DMS79 treated with DMSO at 0.1 percent for 48 hours (cell line): ENCODE measurements at places on chromosomes 6 and 20.

DNA sequence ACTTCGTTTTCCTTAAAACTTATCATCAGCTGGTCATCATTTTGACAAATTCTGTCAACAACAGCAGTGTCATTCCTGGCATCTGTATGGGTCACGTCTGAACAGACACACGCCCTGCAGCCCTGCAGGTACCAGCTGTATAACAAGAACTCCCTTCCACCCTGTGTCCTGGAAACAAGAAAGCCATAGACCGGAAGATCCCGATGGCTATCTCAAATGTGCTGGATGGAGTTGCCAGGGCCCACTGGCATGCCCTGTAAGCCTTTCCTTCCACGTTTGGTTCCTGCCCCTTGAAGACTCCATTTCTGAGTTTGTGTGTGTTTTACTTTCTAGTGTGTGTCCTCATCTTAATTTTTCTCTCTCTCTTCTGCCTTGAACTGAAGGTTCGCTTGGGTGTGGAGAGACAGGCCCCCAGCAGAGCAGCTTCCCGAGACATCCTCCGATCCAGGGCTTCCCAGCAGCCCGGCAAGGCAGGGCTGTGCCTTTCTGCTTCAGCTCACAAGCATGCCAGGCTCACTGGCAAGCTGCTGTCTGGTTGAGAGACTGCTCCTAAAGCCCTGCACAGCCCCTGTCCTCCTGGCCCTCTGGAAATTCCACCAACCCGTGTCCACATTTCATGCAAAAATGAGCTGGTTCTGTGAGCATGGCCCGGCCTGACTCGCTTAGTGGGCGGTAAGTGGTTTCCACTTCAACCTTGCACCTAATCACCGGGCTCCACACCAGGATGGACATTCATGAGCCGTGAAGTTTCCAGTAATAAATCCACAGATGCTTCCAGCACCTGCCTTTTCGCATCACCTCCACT, 8.7 kb downstream of the GFRA4 start:
- DNase-seq, result peak; percentile 96

DNA sequence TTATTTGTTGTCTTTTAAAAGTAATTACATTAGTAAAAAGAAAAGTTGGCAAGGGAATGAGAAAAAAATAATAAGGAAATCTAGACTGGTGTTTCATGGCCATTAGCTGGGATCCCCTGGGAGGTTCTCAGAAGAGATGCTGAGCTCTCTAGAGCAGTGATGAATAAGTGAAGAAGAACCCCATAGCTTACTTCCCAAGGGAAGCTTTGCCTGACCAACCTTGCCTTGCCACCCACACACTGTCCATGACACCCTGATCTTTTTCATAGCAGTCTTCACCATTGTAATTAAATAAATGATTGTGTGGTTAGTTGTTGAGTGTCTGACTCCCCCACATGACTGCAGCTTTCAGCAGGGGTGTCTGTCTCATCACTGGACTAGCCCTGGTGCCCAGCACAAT, 5.9 kb downstream of the C6orf163 start:
- DNase-seq, result no peak

DNA sequence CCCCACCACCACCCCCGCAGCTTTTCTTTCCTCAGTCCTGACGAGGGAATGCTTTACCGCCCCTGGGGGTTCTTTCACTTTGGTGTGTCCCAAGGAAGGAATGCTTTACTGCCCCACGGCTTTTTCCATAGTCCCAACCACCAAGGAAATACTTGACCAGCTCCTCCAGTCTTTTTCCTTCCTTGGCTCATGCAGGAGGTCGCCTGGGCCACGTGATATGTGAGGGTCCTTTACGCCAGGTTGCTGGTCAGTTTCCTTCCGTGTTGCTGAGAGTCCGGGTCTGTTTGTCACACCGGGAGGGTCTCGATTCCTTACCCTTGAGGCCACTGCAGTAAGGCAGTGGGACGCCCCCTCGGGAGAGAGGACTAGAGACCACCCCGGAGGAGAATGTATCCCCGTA, 58.9 kb upstream of the CDH4 start:
- no peak for DNase-seq

DNA sequence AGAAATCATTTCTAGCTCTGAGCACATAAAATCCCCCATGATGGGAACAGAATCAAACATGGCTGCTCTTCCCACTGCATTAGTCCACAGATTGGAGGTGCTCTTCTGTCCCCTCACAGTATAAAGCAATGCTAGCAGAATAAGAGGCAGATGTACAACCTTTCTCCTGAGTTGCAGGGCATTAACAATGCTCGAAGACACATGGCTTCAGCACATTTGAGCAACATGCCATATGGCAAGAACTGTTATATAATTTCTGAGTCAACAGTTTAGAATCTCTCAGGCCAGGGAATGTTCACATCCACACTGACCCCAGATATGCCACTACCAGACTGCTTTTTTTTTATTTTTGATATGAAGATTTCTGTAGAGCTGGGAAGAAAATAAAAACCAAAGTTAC, 119.6 kb downstream of the KIF13A start:
- DNase-seq, result no peak

GRCh38 chr6:1468126-1468525, 78.8 kb downstream of the FOXF2 start:
- DNase-seq, result no peak

DNA sequence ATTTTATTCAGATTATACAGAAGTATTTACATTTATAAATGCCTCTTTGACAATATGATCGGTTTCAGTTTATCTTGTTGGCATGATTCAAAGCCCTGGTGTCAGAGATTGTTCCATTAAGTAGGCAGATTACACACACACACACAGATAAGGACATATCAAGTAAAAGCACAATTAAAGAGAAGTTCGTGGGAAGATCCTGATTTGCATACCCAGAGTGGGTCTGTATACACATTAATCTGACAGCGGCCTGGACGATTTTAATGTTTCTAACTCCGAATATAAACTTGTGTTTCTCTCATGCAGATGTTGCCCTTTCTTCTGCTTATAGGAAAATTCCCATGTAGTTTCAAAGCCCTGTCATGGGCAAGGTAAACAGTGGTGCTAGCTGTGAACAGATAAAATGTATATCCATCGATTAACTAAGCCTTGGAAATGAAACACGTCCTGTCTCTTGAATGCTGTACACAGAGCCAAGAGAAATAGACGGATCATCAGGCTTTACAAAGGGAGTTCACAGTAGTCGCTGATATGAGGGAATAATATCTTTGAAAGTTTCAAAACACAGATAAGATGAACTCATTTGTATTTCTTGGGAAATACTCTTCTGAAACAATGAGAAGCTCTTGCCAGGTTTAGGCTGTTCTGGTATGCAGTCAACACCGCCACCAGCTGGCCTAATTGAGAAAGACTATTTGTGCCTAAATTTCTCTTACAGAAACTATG, 108.2 kb upstream of the GMDS start:
- DNase-seq, result peak; percentile 27

DNA sequence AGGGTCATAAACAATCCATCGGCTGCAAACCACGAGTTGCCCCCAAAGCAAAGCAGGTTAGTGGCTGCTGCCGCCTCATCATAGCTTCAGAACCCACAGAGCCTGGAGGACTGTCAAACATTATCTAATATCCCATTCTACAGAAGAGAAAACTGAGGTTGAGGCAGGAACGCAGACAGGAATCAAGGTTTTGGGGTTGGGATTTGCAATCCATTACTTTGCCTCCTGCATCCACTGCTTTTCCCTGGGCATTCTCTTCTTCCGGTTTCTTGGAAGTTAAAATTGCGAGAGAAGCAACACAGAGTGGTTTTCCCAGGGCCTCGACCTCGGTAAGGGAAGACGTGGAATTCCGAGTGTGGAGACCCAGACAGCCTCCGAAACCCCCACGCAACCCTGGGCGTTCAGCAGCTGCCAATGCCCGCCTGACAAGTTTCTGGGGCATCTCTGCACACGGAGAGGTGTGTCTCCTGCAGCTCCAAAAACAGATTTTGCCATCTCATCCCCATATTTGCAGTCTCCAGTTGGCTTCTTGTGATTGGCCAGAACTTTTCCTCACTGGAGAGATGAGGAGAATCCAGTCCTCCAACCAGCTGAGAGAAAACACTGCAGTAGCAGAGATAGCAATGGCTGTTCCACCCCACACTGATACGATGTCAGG, 45.5 kb upstream of the SNAP25 start:
- DNase-seq, result no peak

- no peak for DNase-seq
Measured at GRCh38 chr20:14897608-14898007, 560.2 kb upstream of the FLRT3 start.

GRCh38 chr6:140604786-140605185, 1230.3 kb upstream of the CITED2 start:
- no peak for DNase-seq

- DNase-seq, result no peak
Measured at GRCh38 chr6:169169941-169170582, 83.6 kb downstream of the THBS2 start.

- no peak for DNase-seq
Measured at GRCh38 chr6:94005835-94006234, 586.5 kb upstream of the EPHA7 start.

DNA sequence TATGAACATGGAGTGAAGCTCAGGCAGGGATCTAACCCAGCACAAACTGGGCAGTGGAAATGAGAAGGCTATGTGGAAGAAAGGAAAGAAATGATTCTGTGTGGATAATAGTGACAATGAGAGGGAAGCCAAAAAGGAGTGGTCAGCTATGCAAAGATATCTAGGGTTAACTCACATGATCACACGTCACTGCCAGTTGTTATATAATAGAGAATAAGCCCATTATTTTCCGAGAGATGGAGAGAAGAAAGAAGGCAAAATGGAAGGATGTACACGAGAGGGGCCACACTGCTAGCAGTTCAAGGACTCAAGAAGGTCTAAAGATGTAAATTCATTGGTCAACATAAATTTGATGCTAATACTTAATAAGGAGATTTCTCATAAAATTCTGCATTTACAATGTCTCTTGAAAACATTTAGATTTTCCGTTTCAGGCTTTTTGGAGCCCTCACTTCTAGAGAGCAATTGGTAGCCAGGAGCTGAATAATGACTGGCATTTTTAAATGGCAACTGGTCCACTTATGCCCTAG, 18.8 kb upstream of the RCAN2 start:
- no peak for DNase-seq

- DNase-seq, result no peak
Measured at GRCh38 chr6:161413355-161413771, 139.5 kb upstream of the AGPAT4 start.

DNA sequence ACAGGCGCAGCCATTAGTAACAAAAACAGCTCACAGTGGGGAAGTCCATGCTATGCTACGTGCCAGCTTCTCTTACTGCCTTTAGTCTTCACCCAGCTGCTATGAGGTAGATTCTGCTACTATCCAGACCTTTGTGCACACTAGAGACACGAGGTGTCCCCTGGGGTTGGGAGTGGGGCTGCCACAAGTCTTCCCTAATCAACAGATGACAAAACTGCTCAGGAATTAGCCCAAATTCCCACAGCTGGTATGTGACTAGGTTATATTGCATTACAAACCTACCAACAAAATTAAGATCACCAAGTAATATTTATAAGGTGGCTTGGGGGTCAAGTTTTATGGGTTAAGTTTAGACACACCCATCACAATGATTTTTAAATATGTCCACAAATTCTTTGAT, 63.3 kb downstream of the PSMB1 start:
- DNase-seq, result no peak

DNA sequence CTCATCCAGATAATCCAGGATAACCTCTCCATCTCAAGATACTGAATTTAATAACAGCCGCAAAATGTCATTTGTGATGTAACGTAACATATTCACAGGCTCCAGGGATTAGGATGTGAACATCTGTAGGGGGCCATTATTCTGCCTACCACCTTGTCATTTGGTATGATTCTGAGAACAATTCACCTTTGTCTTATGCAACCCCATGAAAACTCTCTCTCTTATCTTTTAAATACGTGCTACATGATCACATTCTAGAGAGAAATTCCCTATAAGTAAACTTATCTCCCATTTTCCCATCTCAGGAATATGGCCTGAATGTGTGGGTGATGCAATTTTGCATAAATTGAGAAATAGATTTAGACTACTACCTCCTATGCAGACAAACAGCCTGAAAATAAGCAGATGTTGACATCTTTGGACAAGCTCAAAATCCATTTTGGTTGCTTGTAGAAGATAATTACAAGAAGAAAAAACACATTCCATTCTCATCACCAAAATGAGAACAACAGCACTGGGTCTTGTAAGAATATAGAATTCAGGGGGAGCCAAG, 255.4 kb upstream of the STXBP5 start:
- no peak for DNase-seq

GRCh38 chr6:145273136-145273535, 462.2 kb downstream of the EPM2A start:
- DNase-seq, result no peak

DNA sequence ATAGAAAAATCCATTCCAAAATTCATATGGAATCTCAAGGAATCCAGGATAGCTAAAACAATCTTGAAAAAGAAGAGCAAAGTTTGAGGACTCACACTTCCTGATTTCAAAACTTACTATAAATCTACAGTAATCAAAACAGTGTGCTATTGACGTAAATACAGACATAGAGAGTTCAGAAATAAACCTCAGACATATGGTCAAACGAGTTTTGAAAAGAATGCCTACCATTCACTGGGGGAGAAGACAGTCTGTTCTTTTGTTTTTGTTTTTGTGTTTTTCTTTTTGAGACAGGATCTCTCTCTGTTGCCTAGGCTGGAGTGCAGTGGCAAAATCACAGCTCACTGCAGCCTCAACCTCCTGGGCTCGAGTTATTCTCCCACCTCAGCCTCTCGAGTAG, 25.3 kb upstream of the PROKR2 start:
- DNase-seq, result no peak

GRCh38 chr20:50001784-50002311, 19.1 kb downstream of the SNAI1 start:
- DNase-seq, result no peak

DNA sequence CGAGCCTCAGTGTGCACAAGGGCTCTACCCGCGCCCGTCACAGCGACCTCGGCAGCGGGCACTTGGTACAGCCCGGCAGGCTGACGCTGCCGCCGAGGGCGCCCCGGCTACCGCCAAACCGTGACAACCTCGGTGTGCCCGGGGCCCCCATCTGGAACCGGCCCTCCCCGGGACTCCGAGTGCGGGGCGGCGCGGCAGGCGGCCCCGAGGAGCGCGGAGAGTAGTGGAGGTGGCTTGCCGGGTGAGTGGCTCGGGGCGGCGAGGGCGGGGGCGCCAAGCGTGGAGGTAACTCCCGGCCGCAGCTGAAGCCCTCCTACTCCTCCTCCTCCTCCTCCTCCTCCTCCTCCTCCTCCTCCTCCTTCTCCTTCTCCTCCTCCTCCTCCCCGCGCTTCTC, at the start of gene ISM1:
TSS of gene ISM1 (plus strand) at position 371 of the 394 bp plus-strand sequence. CDS start 503 bp downstream, outside the sequence.
- DNase-seq, result no peak

- DNase-seq, result no peak
Measured at GRCh38 chr6:163133017-163133416, 281.5 kb upstream of the QKI start.
